ENCODE measurements at places on chromosomes 2 and 18.

DNA sequence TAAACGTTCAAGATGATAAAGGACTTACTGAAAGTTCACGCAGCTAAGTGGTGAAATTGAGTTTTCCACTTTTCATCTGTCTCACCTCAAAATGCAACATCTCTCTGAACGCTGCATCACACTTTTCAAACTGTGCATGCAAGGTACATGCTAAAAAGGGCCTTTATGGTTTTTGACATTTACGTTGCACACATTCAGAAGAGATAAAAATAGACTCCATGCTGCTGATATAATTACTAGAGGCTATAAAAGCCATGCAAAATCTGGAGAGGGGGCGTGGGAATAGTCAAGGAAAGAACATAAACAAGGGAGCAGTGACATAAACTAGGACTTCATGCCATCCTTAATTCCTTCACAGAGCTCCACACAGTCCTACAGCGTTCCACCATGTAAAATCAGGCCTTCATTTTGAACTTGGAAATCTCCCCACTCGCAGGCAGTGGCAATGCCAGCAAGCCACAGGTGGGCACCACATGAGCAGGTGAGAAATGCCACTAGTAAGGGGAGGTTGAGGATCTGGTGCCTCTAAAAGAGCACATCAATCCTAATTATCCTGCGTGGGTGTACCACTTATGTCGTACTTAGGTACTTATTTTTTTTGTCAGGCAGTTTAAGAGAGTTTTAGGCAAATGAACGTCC is 71.4 kb downstream of the ZEB2 start:
- no peak for DNase-seq

DNA sequence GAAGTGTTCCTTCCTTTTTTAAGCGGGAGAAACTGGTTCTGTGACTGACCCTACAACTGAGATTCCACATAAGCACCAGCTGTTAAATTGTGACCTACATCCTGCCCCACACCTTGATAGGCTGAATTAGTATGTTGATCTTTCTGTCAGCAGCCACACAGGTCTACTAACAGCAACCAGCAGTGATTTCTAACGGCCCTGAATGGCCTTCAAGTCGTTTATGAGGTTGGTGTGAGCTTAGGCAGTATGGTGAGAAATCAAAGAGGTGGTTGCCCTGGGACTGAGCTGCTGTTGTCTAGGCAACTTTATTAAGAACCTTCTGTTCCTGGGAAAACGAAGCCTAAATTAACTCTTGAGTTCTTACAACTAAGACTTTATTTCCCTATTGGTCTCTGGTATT is 197.2 kb upstream of the FSHR start:
- no peak for DNase-seq

- no peak for DNase-seq
Observed at GRCh38 chr18:32138332-32138982, 46.8 kb downstream of the RNF138 start.

DNA sequence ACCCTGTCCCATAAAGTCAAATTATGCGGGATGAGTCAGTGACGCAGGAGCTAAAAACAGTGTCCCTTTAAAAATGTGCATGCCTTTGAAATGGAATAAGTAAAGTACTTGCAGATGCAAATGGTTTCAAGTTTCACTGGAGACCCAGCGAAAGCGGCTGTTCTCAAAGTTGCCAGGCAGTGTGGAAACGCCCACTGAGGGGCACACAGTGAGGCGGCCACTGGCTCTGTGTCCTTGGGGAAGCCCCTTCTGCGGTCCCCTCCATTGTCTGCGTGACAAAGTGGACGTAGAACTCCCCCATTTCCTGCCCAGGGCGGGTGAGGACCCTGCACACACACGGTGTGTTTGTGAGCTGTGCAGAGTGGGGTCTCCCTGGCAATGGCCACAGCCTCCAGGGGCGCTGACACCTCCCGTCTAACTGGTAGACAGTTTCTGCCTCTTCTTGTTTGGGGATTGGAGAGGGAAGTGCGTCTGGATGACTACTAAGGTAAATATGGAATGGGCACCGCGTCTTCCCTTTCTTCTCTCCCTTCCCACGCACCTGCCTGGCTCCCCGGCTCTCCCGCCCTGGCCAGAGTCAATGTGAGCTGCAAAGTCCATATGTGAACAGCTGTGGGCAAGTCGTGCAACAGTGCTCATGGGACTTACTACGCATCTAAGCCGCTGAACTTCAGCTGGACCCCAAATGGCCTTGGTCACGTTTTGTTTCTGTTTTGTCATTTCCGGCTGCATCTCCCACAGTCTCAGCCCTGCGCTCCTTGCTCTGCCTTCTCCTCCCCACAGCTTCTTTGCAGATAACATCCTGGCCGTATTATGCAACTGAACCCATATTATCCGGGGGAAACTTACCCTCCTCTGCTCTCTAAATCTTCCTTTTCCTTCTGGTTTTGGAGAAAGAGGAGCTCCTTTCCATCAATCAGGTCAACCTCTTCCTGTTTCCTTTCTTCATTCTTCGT is 33.7 kb upstream of the ZNF516 start:
- peak; percentile 45 for DNase-seq

- no peak for DNase-seq
Observed at GRCh38 chr2:58620093-58620492, 379.0 kb upstream of the FANCL start.

DNA sequence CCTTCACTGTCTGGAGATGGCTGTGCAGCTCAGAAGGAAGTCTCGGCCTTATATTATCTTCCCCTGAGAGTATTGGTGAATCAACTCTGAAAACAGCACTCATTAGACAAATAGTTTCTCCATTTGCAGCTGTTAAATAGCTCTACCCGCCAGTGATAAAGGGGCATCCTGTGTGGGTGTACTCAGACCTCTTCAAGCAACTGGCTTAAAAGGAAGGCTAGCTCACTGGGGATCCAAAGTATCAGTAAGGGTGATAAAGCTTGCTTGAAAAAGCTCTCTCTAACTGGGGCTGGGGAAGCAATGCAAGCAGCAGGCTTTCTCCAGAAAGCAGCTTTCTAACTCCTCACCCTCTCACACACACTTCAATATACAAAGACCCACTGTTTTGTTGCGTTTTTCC is 64.9 kb upstream of the PSMD14 start:
- no peak for DNase-seq

GRCh38 chr2:112572005-112572404 is 12.4 kb upstream of the CHCHD5 start:
- DNase-seq: no peak

DNA sequence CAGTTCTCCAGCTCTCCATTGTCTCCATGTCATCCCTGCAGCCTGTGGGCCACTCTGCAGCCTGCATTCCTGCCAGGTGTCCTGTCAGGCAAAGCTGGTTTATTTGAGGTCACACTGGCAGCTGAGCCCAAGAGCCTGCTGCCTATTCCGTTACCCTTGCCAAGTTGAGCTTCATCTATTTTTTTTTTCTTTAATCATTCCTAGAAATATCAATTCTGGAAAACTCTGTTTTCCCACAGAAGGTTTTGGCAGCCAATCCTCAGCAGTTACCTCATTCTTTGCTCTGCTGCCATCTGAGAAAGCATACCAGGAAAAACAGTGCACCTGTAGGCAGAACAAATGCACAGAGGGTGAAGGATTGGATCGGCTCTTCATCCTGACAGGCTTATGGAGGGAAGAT is 411.0 kb upstream of the ACVR2A start:
- DNase-seq: peak; percentile 90

DNA sequence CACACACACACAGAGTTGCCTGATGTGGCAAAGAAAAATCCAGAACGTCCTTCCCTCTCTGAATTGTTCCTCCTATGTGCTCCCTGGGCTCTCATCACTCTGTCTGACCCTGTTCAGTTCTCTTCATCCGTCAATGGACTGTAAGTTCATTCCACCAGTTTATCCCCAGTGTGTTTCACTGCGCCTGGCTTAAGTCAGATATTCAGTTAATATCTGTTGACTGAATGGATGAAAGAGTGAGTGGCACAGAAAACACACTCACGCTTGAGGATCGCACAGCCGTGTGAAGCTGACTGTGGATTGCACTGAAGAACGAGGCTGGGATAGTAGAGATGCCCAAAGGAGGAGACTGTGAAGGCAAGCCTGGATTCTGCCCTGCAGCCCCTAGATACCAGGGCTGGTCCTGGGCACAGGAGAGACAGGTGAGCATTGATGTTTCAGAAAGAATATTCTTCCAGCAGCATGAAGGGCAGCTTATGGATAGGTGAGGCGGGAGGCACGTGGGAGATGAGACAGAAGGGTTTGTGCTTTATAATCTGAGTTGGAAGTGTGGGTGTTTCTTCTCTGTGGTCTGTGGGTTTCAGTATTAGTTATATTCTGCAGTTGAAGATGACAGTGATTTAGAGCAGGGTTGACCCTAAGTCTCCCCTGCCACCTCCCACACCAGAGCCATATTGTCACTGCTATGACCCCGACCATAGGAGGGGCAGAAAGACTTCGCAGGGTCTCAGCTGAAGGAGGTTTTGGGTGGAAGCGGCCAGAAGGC is 129.9 kb downstream of the SOCS6 start:
- DNase-seq: no peak

DNA sequence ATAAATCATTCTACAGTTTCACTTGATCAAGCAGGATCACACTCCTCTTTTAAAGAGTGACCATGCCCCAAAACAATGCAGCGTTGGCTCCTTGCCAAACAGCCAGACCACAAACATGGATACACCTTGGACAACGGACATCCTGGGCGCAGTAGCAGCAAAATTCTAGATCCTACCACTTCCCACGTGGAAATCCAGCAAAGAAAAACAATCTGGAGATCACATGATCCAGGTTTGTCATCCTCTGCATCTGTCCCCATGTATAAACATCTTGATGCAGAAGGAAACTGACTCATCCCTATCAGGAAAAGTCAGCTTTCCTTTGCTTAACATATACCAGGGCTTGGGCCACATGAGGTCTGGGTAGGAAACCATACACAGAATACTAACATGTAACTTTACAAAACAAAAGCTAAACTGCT is 53.1 kb downstream of the ZNF521 start:
- no peak for DNase-seq

DNA sequence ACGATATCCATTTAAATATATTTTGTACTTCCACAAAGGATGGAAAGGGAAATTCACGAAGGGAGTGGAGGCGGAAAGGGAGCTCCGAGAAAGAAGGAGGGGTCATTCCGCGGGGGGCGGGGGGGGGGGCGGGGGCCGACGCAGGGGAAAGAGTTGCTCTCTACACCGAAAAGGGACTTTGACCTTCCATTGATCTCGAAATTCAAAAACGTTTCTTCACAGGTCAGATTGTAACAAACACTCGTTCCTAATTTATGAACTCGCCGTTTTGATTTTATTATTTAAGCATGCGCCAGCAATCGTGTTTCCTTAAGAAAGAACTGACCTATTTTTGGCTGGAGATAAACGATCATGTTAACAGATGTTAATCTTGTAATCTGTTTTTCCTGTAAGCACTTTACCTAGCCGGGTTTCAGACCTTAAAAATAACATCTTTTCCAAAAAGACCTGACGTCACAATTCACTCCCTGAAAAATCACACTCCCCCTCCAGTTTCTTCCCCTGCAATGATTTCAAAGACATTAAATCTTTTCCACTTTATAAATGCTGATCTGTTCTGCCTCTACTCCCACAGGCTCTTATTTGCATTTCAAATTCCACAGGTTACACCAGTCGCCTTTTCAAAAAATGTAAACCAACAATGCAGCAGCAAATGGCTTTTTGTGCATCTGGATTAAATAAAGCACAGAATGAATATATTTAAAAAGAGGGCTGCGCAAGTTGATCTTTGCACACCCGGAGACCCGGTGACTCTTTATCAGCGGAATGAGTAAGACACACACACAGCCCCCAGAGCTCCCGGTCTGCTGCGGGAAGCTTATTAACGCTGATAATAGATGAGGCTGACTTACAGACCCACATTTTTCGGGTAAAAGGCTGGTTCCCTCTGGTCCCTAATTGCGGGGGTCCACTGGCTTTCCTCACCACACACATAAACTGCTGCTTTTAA is 1.6 kb downstream of the ZNF516 start:
- DNase-seq: no peak

DNA sequence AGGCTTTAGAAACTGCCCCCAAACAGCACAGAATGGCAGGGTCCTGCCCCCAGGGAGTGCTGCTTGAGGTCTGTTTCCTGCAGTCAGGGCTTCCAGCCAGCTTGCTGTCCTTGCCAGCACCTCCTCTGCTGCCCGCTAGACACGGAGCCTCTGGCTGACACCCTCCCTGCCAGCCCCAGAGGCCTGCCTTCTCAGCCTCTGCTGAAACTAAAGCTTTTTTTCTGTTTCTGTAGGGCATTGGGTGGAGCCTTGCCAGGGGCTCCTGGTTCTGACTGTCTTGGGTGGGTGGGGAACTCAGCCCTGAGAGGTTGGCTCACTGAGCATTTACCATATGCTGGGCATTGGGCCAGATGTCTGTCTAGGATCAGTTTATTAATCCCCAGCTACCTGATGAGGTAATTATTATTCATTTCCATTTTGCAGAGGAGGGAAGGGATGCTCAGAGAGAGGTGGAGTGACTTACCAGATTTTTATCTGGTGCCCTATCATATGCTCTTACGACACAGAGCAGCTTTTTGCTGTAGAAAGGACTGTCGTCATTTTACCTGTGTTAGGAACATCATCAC is 35.4 kb downstream of the INPP4A start:
- peak; percentile 76 for DNase-seq

- peak; percentile 73 for DNase-seq
Observed at GRCh38 chr2:227817850-227818674, 4.4 kb downstream of the CCL20 start.

DNA sequence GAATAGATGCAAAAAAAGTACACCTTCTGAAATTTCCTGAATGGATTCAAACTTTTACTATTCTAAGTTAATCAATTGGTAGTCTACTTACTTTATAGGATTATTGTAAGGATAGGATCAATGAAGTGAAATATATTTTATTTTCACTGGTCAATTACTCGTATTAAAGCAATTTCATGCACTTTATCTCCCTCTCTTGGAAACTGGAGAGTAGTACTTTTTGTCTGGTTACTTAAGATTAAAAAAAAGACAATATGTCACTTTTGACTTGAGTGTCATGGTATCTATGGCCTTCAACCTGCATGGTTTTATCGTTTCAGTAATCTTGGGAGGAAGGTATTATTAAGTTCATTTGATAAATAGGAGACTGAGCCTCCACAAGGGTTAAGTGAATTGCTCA is 1.0 kb upstream of the KYNU start:
- no peak for DNase-seq

- DNase-seq: no peak
Observed at GRCh38 chr18:2907550-2908135, 60.8 kb downstream of the EMILIN2 start.

GRCh38 chr2:222993920-222994650 is 57.9 kb upstream of the KCNE4 start:
- peak; percentile 78 for DNase-seq

DNA sequence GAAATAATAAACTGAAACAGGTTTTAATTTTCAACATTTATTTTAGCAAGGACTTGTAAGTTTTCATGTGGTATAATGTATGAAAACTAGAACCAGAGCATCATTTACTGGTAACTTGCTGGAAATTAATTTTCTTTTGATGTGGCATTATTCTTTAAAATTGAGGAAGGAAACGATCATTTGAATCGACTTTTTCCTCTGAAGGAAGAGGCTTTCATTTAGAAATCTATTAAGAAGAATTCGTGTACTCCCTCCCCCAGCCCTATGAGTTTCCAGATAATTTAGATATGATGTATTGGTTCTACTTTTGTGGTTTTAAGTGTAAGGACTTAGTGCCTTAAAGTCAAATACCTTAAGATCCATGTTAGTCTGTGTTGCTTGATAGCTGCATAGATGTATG is 2.5 kb downstream of the BABAM2 start:
- DNase-seq: no peak

All from body of pancreas (tissue), 4 donors.